ENCODE measurements at places on chromosomes 2 and 18.

GRCh38 chr18:8626414-8627106, 17.3 kb downstream of the RAB12 start:
- no peaks in the 10 kb centered on the region for H3K36me3 ChIP-seq
- H3K27ac ChIP-seq: no peak overlapping the region
- H3K4me1 ChIP-seq: peaks cover 11% of the 10 kb centered on the region
- no peak overlapping the region for H3K4me3 ChIP-seq

- no peaks in the 10 kb centered on the region for H3K36me3 ChIP-seq
- H3K4me3 ChIP-seq: no peak overlapping the region
- H3K27ac ChIP-seq: no peak overlapping the region
- DNase-seq: no peak
- H3K4me1 ChIP-seq: peaks cover 8% of the 10 kb centered on the region
- no peaks in the 10 kb centered on the region for H3K27me3 ChIP-seq
Measured at GRCh38 chr18:12251311-12251710, 2.9 kb upstream of the CIDEA start.

- no peak for DNase-seq
- H3K36me3 ChIP-seq: no peaks in the 10 kb centered on the region
Measured at GRCh38 chr2:25078170-25079049, 36.5 kb downstream of the EFR3B start.

- no peak overlapping the region for H3K27ac ChIP-seq
- H3K36me3 ChIP-seq: no peaks in the 10 kb centered on the region
- H3K27me3 ChIP-seq: no peaks in the 10 kb centered on the region
- H3K4me1 ChIP-seq: peaks cover 6% of the 10 kb centered on the region
Measured at GRCh38 chr2:17544256-17544655, 3.8 kb downstream of the VSNL1 start.

- H3K4me3 ChIP-seq: no peak overlapping the region
- H3K36me3 ChIP-seq: no peaks in the 10 kb centered on the region
- H3K27ac ChIP-seq: no peak overlapping the region
- H3K27me3 ChIP-seq: no peaks in the 10 kb centered on the region
- no peak for DNase-seq
Measured at GRCh38 chr2:100211521-100211920, 69.1 kb upstream of the AFF3 start.

- no peak overlapping the region for H3K4me3 ChIP-seq
- no peak for DNase-seq
- no peaks in the 10 kb centered on the region for H3K27me3 ChIP-seq
Measured at GRCh38 chr2:179877601-179878364, 16.4 kb upstream of the ZNF385B start.

DNA sequence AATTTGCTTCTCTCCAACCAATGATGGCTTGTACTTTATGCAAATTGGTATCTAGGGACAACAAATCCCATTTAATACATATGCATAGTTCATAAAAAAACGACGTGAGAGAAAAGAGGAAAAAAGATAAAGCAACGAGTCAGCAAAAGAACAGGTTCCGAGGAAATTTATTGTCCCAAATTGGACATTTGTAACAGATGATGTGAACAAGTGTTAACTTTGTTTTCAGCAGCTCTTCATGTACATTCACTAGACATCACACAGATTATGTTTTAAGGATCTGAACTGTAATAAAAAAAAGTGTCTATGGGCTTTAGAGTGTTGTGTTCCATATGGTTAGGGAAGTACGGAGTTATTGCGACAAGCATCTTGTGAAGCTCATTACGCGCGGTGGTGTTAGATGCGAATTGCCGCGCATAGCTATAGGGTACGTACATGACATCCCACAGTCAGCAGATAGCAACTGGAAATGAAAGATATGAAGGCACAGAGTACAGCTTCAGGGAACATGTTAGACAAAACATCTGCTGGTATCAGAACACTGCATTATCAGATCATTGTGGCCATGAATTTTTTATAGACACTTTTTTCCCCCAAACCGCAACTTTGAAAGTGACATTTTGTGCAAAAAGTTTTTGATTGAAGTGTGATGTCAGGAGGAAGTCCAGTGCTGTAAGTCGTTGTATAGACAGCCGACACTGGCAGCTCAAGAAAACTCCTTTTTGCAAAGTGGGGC, 1073.1 kb upstream of the FANCL start:
- H3K36me3 ChIP-seq: no peaks in the 10 kb centered on the region
- H3K27me3 ChIP-seq: no peaks in the 10 kb centered on the region
- H3K4me3 ChIP-seq: no peak overlapping the region
- H3K4me1 ChIP-seq: no peaks in the 10 kb centered on the region

GRCh38 chr2:235765181-235765820, 271.5 kb downstream of the AGAP1 start:
- DNase-seq: no peak
- no peaks in the 10 kb centered on the region for H3K36me3 ChIP-seq
- H3K27me3 ChIP-seq: no peaks in the 10 kb centered on the region
- H3K4me3 ChIP-seq: no peak overlapping the region
- no peak overlapping the region for H3K27ac ChIP-seq
- H3K4me1 ChIP-seq: no peaks in the 10 kb centered on the region

- H3K4me3 ChIP-seq: peak overlapping the region; percentile 51
- peaks cover 40% of the 10 kb centered on the region for H3K4me1 ChIP-seq
- H3K27me3 ChIP-seq: no peaks in the 10 kb centered on the region
- no peak for DNase-seq
Measured at GRCh38 chr2:85413592-85414420, 3.6 kb upstream of the CAPG start.

DNA sequence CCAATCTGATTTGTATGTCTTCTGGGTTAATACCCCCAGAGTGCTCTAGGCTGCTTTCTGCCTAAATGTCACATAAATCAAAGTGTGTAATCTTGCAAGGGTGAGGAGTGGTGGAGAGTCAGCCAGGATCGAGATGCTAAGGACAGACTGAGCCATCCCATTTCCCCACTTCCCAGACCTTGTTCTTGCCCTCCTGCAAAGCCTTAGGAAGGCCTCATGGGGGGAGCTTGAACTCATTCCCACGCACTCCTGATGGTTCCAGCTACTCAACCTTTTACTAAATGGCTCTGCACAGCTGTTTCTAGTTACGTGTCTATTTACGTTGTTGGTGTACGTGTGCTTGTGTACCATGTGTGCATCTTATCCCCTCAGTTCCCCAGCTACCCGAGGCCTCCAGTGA, 423.6 kb upstream of the TNP1 start:
- H3K4me3 ChIP-seq: no peak overlapping the region
- no peaks in the 10 kb centered on the region for H3K36me3 ChIP-seq
- no peak overlapping the region for H3K27ac ChIP-seq
- no peaks in the 10 kb centered on the region for H3K4me1 ChIP-seq
- no peak for DNase-seq

- peaks cover 27% of the 10 kb centered on the region for H3K4me1 ChIP-seq
- no peaks in the 10 kb centered on the region for H3K27me3 ChIP-seq
- no peak for DNase-seq
- H3K27ac ChIP-seq: no peak overlapping the region
Measured at GRCh38 chr2:127061375-127062273, 45.3 kb downstream of the BIN1 start.

- H3K4me1 ChIP-seq: peaks cover 50% of the 10 kb centered on the region
- H3K27ac ChIP-seq: no peak overlapping the region
- DNase-seq: no peak
- no peaks in the 10 kb centered on the region for H3K36me3 ChIP-seq
Measured at GRCh38 chr2:152363936-152364335, 29.0 kb downstream of the FMNL2 start.

DNA sequence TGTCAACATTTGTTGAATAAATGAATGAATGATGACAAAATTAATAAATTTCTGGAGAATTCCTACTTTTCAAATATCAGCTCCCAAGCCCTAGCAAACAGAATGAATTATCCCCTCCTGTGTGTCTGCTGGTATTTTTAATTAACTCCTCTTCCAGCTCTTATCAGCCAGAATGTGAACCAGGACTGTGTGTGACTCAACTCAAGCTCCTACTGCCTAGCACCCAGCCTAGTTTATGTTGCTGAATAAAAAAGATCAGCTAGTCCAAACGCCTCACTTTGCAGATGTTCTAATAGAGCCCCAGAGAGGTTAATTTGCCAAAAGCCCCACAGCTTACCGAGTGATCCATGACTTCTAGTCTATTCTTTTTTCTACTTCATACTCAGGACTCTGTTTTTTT, 50.3 kb downstream of the RABL2A start:
- H3K36me3 ChIP-seq: no peaks in the 10 kb centered on the region
- H3K27ac ChIP-seq: no peak overlapping the region
- H3K4me3 ChIP-seq: no peak overlapping the region
- no peak for DNase-seq
- no peaks in the 10 kb centered on the region for H3K4me1 ChIP-seq

- no peaks in the 10 kb centered on the region for H3K27me3 ChIP-seq
- H3K36me3 ChIP-seq: no peaks in the 10 kb centered on the region
- no peak for DNase-seq
- H3K4me1 ChIP-seq: no peaks in the 10 kb centered on the region
- H3K27ac ChIP-seq: no peak overlapping the region
- no peak overlapping the region for H3K4me3 ChIP-seq
Measured at GRCh38 chr2:207048416-207048815, 109.1 kb downstream of the CPO start.

GRCh38 chr2:225070811-225071210, 28.5 kb upstream of the DOCK10 start:
- H3K36me3 ChIP-seq: no peaks in the 10 kb centered on the region
- no peak for DNase-seq
- no peaks in the 10 kb centered on the region for H3K4me1 ChIP-seq
- no peak overlapping the region for H3K27ac ChIP-seq
- H3K27me3 ChIP-seq: no peaks in the 10 kb centered on the region

DNA sequence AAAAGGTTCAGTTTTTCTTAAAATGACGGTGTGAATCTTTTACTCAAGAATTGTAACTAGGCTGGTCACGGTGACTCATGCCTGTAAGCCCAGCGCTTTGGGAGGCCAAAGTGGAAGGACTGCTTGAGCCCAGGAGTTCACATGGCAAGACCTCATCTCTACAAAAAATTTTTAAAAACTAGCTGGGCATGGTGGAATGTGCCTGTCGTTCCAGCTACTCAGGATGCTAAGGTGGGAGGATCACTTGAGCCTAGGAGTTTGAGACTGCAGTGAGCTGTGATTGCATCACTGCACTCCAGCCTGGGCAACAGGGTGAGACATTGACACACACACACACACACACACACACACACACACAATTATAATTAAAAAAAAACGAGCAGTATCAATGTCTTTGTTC, 369.8 kb downstream of the DPP10 start:
- no peaks in the 10 kb centered on the region for H3K36me3 ChIP-seq
- H3K4me3 ChIP-seq: no peak overlapping the region
- DNase-seq: no peak
- no peaks in the 10 kb centered on the region for H3K4me1 ChIP-seq
- no peak overlapping the region for H3K27ac ChIP-seq

DNA sequence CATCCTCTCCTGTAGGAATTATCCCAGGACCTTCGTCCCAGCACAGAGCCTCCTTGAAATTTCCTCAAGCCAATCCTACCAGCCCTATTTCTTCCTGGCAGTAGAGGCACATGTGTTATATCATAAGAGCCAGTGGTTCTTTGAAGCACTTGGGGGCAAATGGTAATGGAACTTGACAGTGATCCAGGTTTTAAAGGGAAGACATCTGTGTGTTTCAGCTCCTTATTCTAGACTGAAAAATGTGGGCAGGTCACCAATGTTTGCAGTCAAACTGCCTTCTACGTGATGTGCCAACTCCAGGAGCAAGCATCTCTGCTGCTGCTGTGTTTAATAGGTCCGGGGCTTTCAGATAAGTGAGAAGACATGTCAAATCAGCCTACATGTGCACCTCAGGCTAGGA, 157.1 kb downstream of the GALNT14 start:
- no peak overlapping the region for H3K4me3 ChIP-seq
- H3K36me3 ChIP-seq: no peaks in the 10 kb centered on the region
- H3K27ac ChIP-seq: no peak overlapping the region
- no peaks in the 10 kb centered on the region for H3K27me3 ChIP-seq
- no peaks in the 10 kb centered on the region for H3K4me1 ChIP-seq

GRCh38 chr2:115635430-115635829, 1193.0 kb downstream of the DPP10 start:
- H3K4me1 ChIP-seq: no peaks in the 10 kb centered on the region
- no peak for DNase-seq
- no peaks in the 10 kb centered on the region for H3K27me3 ChIP-seq
- H3K36me3 ChIP-seq: no peaks in the 10 kb centered on the region

- no peaks in the 10 kb centered on the region for H3K36me3 ChIP-seq
- no peaks in the 10 kb centered on the region for H3K27me3 ChIP-seq
- no peak for DNase-seq
- no peak overlapping the region for H3K4me3 ChIP-seq
- H3K27ac ChIP-seq: no peak overlapping the region
Measured at GRCh38 chr18:923144-923866, 18.6 kb downstream of the ADCYAP1 start.

DNA sequence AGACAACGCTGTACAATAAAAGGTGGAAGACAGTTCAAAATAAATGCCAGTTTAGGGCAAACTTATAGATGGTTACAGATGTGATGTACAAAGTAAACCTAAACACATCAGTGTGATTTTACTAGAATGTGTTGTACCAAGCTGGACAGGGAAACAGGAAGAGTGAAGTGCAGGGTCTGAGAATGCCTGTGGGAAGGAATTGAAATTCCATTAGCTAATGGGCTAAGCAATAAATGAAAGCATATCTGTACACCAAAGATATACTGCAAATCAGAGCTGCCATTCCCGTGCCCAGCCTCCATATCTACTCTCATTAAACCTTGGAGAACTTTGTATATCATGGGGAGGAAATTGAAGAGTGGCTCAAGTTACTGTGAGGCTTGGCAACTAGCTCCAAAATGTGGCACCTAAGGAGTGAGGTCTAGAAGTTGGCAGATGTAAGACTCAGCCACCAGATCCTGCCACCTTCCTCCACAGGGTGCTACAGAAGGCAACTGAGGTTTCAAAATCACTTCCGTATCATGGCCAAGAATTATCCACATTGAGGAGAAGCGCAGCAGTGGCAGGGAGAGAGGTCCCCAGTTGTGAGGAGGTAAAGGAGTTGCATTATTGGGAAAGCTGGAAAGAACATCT, 277.8 kb downstream of the TCF4 start:
- no peaks in the 10 kb centered on the region for H3K27me3 ChIP-seq
- H3K36me3 ChIP-seq: no peaks in the 10 kb centered on the region
- no peak overlapping the region for H3K27ac ChIP-seq
- DNase-seq: no peak
- no peak overlapping the region for H3K4me3 ChIP-seq
- no peaks in the 10 kb centered on the region for H3K4me1 ChIP-seq

DNA sequence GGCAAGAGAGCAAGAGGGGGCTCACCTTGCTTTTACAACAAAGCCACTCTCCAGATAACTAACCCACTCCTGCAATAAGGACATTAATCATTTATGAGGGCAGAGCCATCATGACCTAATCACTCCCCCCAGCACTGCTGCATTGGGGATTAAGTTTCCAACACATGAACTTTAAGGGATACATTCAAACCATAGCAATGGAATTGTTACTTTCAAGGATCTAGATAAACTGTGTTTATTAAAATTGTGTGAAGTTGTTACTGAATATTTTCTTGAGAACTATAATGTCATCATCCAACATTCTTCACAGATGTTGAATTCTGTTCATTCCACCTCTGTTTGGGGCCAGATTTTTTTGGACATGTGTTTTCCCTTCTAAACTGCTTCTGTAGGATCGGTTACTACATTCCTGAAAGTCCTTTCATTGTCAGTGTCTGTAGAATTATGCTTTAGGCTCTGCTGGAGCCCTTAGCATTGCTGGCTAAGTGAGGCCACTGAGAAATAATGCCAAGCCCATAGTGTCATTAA, 50.4 kb downstream of the SPATS2L start:
- no peaks in the 10 kb centered on the region for H3K36me3 ChIP-seq
- H3K4me3 ChIP-seq: no peak overlapping the region
- DNase-seq: no peak
- H3K27ac ChIP-seq: no peak overlapping the region
